ENCODE measurements at places on chromosomes 4 and X.

GRCh38 chr4:2617955-2618354, 81.5 kb downstream of the FAM193A start:
- no peak for DNase-seq

DNA sequence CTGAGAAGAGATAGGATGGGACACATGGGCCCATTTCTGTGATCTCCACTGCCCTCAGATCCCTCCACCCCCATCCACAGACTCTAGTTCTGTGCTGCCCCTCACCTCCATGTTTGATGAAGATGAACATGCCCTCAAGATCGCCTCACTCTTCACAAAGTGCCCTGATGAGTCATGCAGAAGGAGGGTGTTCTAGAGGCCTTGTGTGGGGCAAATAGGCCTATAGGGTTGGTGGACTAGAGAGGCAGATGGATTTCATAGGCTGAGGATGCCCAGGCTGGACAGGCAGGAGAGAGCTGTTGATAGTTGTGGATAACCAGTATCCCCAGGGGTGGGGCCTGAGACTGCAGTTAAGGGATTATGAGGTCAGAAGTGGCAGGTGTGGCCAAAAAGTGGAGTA, at the start of gene CXorf65:
Gene CXorf65, minus strand, starts transcription at position 314 of the 400 bp plus-strand sequence. Its CDS starts 184 bp downstream, at position 130.
- DNase-seq, result no peak

DNA sequence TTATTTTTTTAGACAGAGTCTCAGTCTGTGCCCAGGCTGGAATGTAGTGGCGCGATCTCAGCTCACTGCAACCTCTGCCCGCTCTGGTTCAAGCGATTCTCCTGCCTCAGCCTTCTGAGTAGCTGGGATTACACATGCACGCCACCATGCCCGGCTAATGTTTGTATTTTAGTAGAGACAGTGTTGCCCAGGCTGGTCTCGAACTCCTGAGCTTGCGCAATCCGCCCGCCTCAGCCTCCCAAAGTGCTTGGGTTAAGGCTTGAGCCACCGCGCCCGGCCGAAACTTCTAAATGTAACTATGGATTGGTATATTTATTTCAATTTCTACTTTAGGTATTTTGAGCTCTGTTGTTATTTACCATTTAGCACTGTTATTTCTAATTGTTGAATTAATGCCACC, 79.4 kb downstream of the FAM193A start:
- DNase-seq, result no peak

GRCh38 chrX:13078739-13079444, 34.5 kb upstream of the FAM9C start:
- no peak for DNase-seq

DNA sequence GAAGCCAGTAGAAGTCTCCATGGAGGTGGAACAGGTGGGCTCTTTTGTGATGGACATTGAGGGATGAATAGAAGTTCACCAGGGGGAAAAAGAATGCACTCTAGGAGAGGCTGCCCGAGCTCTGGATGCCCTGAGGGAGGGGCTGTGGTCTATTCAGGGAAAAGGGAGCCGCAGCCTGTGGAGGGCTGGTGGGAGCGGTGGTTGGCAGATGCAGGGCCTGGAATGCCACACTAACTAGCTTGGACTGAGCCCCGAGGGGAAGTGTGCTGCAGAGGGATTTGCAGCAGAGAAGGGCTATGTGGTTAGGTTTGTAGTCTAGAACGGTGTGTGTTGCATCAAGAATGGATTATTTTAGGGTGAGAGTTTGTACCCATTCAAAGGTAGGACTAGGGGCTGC, 29.5 kb upstream of the PSAPL1 start:
- no peak for DNase-seq

- DNase-seq, result no peak
These were observed at the start of gene CPZ for GRCh38 chr4:8592366-8593263. Gene CPZ, plus strand, starts transcription at chr4:8592765. Its CDS starts 69 bp downstream, at chr4:8592834.

- peak; percentile 51 for DNase-seq
These were observed 10.5 kb downstream of the PTTG2 start for GRCh38 chr4:37970702-37971101.

- no peak for DNase-seq
These were observed 58.6 kb upstream of the CXCL8 start for GRCh38 chr4:73681776-73682175.

DNA sequence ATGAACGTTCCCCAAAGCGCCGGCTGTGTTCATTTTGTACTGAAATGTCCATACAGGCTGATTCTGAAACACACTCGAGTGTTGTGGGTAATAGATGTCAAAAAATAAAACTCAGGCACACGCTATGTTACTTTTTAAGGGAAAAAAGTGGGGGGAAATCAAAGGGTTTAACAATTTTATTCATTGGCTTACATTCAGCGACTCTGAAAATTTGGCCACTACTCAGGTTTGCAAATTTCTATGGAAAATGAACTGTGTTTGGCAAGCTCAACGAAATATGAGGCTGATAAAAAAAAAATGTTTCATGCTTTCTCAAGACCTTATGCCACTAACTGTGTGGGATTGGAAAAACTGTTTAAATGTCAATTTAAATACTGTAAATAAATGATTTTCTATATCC, 18.5 kb downstream of the AMELX start:
- DNase-seq, result no peak

DNA sequence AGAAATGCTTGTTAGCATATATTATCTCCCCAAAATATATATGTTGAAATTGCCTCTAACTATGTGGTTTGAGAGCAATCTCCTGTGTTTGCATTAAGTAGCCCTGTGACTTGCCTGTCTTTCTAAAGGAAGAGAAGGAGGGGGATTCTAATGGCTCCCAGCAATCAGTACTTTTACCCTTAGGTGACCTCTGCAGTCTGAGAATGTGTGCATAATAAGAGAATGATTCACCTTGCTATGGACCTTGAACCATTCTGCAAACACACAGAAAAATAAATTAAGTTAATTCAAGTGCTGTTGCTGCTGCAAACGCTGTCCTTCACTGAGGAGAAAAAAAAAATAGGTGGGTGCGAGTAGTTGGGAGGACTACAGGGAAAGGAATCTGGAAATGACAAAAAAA, 322.2 kb downstream of the IQCM start:
- DNase-seq, result no peak

GRCh38 chr4:106367072-106367471, 1.5 kb downstream of the GIMD1 start:
- DNase-seq, result no peak

DNA sequence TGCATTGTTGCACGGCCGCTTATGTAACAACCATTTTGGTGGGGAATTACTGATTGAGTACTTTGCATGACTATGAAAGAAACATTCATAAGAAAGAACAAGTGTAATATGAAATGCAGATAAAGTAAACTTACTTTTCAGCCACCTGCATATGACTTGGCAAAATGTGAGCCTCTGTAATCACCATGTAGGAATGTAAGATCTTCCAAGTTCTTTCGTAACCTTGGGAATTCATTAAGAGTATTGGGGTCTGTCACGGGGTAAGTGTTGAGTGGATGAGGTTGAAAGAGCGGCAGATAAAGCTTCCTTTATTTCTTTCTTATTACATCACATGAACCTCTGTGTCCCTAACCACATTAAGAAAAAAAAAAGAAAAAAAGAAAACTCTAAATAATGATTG, 348.5 kb upstream of the NR3C2 start:
- DNase-seq, result no peak

DNA sequence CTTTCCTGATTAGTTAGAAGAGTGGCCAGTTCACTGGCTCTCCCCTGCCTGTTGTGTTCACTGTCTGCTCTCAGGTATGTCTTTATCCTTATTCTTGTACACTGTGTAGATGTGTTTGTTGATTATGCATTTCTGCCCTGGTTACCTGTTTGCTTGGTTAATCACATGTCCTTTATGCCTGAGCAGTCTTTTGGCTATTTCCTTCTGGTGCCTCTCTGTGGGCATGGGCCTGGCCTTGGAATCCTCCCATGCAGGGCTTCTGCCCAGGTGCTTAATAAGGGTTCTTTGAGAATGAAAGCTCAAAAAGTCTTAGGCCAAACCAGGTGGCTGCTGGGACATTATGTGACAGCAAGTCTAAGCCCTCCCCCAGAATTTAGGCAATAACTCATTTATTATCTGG, 26.5 kb downstream of the OTUD6A start:
- DNase-seq, result no peak

DNA sequence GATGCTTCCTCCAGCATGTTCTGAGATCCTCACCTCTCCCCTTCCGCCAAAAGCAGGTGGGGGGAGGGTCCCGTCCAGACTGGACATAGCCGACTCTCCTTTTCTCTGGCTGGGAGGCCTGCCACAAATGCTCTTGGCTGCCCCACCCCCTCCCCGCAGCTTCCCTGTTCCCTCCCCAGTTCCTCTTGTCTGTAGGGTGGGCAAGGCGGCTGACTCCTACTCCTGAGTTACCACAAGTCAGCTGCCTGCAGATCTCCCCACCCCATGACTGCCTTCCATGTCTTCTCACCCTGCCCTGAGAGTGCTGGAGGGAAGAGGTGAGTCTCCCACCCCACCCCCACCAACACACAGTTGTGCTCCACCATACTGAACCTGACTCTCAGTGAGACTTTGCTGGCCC, 2.9 kb downstream of the ATP6AP1 start:
- DNase-seq, result no peak

- peak; percentile 47 for DNase-seq
These were observed 605 bp downstream of the ANXA5 start for GRCh38 chr4:121696170-121696580.

Data from stimulated activated CD4-positive, alpha-beta T cell treated with anti-CD3 and anti-CD28 coated beads, Interleukin-12 subunit alpha, Interleukin-12 subunit beta, amount 100 ng/mL, for 24 hours (primary cell).